ENCODE measurements at places on chromosomes 1 and 21.

DNA sequence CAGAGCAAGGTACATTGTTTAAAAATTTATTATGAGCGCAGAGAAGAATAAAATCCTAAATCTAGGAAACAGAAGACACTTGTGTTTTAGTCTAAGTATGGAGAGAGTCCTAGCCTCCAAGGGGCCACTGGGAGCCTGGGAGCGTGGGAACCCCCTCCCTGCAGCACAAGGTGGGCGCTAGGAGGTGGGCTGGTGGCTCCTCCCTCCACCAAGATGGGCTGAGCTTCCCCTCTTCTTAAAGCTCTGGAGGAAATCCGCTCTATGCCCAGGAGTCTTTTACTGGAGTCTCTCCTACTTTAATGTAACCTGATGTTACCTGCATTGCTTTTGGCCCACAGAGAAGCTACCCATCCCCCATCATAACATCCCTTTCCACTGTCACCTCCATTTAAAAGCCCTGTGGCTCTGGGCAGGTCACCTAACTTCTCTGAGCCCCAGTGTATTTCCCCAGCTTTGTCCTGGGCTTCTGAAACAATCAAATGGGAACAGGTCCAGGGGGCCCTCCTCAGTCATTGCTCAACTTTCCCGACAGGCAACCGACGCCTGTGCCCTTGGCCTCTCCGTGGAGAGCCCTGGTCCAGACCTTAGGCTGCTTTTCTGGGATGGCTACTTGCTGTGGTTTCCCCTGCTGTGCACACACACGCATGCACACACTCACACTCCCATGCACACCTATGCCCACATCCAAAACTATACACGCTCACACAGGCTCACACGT is 181.5 kb downstream of the NPHP4 start:
- no peak for DNase-seq

DNA sequence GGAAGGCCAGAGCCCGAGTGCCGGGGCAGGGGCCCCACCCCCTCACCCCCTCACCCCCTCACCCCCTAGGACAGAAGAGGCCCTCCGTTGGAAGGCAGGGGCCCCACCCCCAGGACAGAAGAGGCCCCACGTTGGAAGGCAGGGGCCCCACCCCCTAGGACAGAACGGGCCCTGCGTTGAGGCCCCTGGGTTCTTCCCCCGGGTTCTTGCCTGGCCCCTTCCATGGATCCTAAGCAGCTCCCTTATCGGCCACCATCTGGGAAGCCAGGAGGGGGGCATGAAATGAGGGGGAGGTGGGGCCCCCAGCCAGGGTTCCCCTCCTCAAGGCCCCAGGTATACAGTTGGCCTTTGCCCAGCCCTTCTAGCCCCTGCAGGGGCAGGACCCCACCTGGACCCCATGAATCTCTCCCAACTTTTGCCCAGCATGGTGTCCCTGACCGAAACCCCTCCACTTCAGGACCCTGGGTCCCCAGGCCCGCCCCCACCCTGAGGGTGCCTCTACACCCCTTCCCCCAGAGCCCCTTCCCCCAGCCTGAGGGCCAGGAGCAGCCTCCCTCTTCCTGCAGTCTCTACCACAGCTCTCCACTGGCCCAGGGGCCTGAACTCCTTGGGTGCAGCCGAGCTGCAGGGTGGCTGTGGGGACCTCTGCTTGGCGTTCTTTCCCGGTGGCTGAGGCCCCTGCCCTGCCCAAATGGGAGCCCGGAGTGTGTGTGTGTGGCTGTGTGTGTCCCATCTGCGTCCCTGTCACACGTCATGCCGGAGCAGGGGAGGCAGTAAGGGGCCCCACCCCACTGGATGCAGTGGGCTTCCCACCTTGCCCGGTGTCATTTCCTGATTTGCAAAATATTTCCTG is 4.3 kb upstream of the VWA1 start:
- no peak for DNase-seq

- no peak for DNase-seq
These were observed 94.0 kb downstream of the SLC35F3 start for GRCh38 chr1:233998456-233998855.

- DNase-seq: no peak
These were observed 120.2 kb downstream of the GLIS1 start for GRCh38 chr1:53618500-53619366.

DNA sequence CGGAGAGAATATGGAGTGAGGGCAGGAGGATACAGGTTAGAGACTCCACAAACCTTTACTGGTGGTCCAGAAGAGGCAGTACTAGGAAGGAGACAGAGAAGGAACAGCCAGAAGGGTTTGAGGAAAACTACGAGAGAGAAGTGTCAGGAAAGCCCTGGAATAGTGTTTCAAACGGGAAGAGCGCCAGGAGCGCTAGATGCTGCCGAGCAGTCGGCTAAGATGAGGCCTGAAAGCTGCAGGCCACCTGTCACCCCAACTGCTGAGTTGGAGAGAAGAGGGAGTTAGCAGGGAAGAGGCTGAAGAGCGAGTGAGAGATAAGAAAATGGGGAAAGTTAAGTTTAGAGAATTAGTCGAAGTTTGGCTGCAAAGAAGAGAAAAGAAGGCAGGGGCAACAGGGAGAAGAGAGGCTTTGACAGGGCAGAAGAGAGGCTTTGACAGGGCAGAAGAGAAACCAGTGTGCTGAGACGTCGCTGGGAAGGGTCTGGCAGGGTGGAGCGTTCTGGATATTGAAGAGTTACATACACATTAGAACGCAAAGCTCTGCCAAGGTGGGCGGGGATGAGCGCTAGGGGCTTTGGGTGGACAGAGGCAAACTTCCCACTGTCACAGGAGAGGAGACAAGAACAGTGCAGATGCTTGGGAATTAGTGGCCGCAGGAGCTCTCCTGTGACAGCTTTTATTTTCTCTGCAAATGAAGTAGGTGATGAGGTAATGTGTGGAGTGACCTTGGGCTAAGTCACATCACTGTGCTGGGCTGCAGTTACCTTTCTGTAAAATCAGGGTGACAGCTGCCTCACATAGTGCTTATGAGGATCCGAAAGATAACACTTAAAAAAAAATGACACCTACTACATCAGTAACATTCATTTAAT is 31.2 kb downstream of the PCSK9 start:
- DNase-seq: no peak

GRCh38 chr1:147652306-147652705 is 18.0 kb downstream of the ACP6 start:
- no peak for DNase-seq

- DNase-seq: no peak
These were observed 51.5 kb upstream of the ATP5PO start for GRCh38 chr21:33967086-33967571.

DNA sequence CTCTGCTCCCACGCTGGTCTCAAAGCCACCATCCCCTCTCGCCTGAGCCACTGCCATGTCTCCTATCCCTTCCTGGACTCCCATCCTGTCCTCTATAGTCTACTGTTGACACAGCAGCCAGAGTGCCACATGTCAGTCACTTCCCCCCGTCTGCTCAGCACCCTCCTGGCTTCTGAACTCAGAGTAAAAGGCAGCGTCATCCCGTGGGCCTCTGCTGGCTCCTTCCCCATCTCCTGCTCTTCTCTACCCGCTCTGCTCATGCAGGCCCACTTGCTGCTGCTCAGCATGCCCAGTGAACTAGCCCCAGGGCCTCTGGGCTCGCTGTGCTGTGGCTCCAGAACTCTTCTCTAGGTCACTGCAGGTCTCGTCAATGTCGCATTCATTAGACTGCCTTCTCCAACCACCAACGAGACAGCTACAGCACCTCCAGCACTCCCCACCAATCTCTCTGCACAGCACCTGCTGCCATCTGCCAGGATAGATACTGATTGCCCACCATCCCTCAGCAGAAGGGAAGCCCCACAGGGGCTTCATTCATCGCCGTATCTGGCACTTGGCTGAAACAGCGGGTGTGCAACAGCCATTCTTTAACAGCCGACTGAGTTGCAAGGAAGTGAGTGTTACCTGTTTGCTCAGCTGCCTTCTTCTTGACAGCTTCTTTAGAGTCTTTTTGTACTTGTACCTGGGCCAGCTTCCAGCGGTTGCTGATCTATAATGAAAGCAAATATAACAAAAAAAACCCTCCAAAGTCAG is 11.8 kb upstream of the SRM start:
- DNase-seq: peak; percentile 94

GRCh38 chr1:34060901-34061415 is 104.1 kb downstream of the CSMD2 start:
- DNase-seq: no peak

DNA sequence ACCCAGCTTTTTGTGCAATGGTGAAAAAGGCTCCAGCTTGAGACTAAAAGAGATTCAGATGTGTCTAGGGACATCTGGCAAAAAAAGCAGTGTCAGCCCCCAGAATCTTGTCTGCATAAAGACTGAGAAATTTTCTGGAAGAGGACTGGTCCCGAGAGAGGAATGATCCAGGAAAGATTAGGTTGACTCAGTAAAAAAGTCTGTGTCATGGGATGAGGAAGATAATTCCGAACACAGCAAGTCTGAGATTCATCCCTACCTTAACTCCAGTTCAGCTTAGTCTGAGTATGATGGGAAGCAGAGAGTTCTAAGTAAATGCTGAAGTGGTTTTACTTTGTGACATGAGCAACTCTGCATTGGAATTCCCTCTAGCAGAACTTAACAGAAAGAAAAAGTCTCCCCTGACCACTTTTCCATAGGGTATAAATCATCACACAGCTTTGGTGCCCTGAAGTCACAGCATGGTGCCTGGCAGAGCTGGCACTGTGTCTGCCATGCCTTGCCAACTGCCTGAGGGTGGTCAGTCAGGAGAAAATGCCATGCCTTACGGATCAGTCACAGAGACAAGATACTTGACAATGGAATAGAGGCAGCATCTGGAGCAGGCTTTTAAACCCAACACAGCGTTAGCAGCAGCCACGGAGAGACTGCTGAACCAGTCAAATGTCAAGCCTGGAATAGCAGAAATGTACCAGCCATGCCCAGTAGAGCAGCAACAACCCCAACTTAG is 153.4 kb downstream of the ZC3H11B start:
- DNase-seq: no peak

GRCh38 chr1:203360547-203361185 is 9.7 kb upstream of the FMOD start:
- DNase-seq: peak; percentile 7

DNA sequence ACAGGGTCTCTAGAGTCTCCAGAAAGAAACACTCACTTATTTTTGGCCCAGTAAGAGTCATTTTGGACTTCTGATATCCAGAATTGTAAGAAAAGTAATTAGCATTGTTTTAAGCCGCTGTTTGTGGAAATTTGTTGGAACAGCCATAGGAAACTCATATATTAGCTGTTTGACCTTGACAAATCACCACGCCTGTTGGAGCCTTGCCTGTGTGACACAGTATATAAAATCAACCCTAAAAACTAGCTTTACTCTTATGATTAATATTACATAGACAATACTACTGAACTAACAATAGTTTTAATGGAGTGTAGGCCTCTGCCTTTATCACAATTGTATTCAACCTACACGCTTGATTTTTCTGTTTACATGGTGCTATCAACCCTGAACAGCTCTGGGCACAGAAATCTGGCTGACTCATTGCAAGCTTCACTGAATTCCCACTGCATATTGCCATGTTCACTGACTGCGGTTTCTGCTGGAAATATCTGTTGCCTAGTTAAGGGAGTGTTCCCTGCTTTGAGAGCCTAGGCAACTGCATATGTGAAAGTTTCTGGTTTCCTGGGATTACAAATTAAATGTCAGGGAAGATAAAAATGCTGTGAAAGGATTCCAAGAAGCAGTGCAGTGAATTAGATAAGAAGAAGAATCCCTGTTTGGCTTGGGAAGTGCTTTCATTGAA is 419.5 kb upstream of the DEPDC1 start:
- no peak for DNase-seq

GRCh38 chr21:18744840-18745239 is 341.3 kb upstream of the TMPRSS15 start:
- DNase-seq: no peak

- DNase-seq: no peak
These were observed 634.0 kb downstream of the SMYD3 start for GRCh38 chr1:245873068-245873467.

DNA sequence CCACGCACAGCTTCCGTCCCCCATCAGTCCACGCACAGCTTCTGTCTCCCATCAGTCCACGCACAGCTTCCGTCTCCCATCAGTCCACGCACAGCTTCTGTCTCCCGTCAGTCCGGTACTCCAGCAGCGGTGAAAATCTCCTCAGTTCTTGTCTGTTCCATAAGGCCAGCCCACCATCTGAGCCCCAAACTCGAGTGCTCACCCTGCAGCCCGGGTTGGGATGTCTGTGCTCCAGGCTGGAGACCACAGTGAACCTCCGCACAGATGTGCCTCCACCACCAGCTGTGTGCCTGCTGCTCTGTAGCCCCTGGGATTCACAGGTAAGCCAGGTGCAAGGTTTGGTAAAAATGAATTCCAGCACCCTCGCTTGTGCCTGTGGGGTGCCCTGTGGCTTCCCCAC is 258.6 kb downstream of the NPHP4 start:
- no peak for DNase-seq

- DNase-seq: no peak
These were observed 36.7 kb downstream of the NEK2 start for GRCh38 chr1:211638689-211639101.

DNA sequence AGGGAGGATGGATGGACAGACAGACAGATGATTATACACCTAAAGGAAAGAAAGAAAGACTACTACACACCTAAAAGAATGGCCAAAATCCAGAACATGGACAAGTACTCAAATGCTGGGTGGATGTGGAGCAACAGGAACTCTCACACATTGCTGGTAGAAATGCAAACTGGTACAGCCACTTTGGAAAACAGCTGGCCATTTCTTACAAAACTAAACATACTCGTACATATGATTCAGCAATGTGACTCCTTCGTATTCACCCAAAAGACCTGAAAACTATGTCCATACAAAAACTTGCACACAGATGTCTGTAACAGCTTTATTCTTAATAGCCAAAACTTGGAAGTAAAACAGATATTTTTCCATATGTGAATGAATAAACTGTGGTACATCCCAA is 51.3 kb downstream of the PRPF38A start:
- no peak for DNase-seq

GRCh38 chr1:173315296-173315695 is 108.2 kb upstream of the TNFSF4 start:
- no peak for DNase-seq

- peak; percentile 11 for DNase-seq
These were observed 818 bp downstream of the FHL3 start for GRCh38 chr1:38004284-38005108.

- no peak for DNase-seq
These were observed 126.2 kb downstream of the TLR5 start for GRCh38 chr1:223016890-223017289.

DNA sequence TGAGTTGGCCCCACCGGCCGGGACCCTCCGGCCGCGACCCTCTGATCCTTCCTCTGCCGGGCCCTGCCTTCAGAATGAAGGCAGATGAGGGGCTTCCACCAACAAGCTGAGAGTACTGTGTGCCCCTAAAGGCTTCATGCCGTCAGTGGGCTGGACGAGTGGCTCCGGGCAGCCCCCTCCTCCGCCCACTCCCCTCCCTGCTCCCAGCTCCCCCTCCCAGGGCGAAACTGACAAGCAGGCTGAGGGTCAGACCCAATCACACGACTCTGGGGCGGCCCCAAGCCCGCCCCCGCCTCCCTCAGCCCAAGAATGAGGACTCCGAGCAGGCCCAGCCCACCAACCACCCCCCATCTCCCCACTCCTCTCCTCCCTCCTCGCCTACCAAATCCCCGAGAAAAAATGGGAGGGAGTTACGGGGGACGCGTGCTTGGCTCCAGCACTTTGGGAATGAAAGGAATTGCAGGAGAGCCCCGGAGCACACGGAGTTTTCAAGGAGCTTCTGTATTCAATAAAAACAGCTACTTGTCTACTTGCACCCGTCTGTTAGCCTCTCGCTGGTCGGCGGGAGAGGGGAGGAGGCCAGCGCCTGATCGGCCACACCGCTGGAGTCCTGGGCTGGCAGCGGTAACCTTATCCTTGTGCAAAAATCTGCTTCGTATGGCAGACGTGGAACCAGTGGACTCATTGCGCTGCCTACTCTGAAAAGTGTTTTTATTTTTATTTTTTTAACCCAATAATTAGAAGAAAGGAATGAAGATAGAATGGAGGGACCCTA is at the start of gene COL11A1:
Gene COL11A1, minus strand, starts transcription at position 147 of the 775 bp plus-strand sequence. CDS start 344 bp downstream, outside the sequence.
- no peak for DNase-seq
